Left ventricle myocardium superior (tissue), 1 donor: ENCODE measurements at places on chromosomes 11 and 22. TPM values are rescaled to one million over a fixed set of nuclear protein-coding genes. Genes with fewer than 3 reads are reported as not detected.

SOX10 gene
- total RNA-seq: 1.9 TPM

NCR3LG1 gene
- 0.55 TPM for total RNA-seq

ART1 gene
- total RNA-seq: 0.52 TPM

CCND1 gene
- 162 TPM for total RNA-seq

NXPE1 gene
- total RNA-seq: not detected

UPK3A gene
- 0.25 TPM for total RNA-seq

SHANK3 gene
- 22.9 TPM for total RNA-seq

KLHDC7B gene
- not detected for total RNA-seq

OR5M11 gene
- total RNA-seq: not detected

VSIG2 gene
- total RNA-seq: 1.1 TPM

GUCY1A2 gene
- 10.9 TPM for total RNA-seq

SRRD gene
- total RNA-seq: 23.5 TPM

CABP2 gene
- total RNA-seq: not detected

SUSD2 gene
- 3.3 TPM for total RNA-seq

PDE2A gene
- total RNA-seq: 30.0 TPM

MPPED2 gene
- 12.3 TPM for total RNA-seq

MS4A7 gene
- 13.0 TPM for total RNA-seq

MMP27 gene
- total RNA-seq: not detected

TTC38 gene
- 24.0 TPM for total RNA-seq

ACTN3 gene
- total RNA-seq: not detected

APOC3 gene
- total RNA-seq: not detected

RHOD gene
- 67.6 TPM for total RNA-seq

CHRM1 gene
- 0.07 TPM for total RNA-seq

APOL6 gene
- 5.2 TPM for total RNA-seq

OR52A1 gene
- not detected for total RNA-seq

ADAMTS15 gene
- 34.4 TPM for total RNA-seq

SLC35C1 gene
- 5.1 TPM for total RNA-seq

LYVE1 gene
- total RNA-seq: 53.8 TPM

CARNS1 gene
- 18.0 TPM for total RNA-seq

ISX gene
- not detected for total RNA-seq

DEPDC7 gene
- 0.37 TPM for total RNA-seq

MTCH2 gene
- 107 TPM for total RNA-seq

RAPSN gene
- total RNA-seq: 6.3 TPM

SLC25A22 gene
- total RNA-seq: 3.5 TPM

SULT4A1 gene
- total RNA-seq: 0.45 TPM

PVALB gene
- not detected for total RNA-seq

NRGN gene
- total RNA-seq: 4.1 TPM

RIMBP3C gene
- total RNA-seq: not detected

DUSP18 gene
- 2.5 TPM for total RNA-seq

CREB3L1 gene
- total RNA-seq: 56.0 TPM

CSNK1E gene
- total RNA-seq: 72.6 TPM

CBLIF gene
- not detected for total RNA-seq

TREH gene
- total RNA-seq: not detected

PGM2L1 gene
- total RNA-seq: 1.7 TPM

OR2D2 gene
- not detected for total RNA-seq

DEFB131B gene
- not detected for total RNA-seq

MMP13 gene
- not detected for total RNA-seq

PHF5A gene
- total RNA-seq: 20.2 TPM

NXPE2 gene
- total RNA-seq: 0.12 TPM

OR8A1 gene
- not detected for total RNA-seq

CRY2 gene
- 90.1 TPM for total RNA-seq

UBQLNL gene
- total RNA-seq: 0.17 TPM

CCDC188 gene
- 0.27 TPM for total RNA-seq

LRRN4CL gene
- 3.4 TPM for total RNA-seq

SPECC1L gene
- total RNA-seq: 52.0 TPM

DTX4 gene
- 2.6 TPM for total RNA-seq

OR10G7 gene
- total RNA-seq: not detected
